ENCODE measurements at places on chromosomes 13 and 19.

GRCh38 chr13:105679838-105680237 lies 855.6 kb downstream of the EFNB2 start:
- DNase-seq, result no peak

DNA sequence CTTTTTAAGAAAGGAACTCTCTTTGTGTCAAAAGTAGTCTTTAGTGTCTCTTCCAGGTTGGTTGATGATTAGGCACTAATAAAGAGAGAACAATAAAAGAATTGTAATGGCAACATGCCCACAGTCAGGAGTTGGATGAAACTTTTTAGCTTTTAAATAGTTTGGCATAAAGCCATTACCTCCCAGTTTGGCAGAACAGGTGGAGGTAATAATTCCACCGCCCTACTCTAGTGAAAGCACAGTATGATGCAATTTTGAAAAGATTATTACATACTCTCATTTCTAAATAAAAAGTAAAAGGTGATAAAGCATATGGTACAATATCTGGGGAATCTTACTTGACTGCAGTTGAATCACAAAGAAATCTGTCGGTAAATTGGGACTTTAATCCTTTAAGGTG lies 497.6 kb downstream of the SUCLA2 start:
- DNase-seq, result no peak

GRCh38 chr13:113342820-113343691 lies 20.9 kb downstream of the GRTP1 start:
- DNase-seq, result no peak

GRCh38 chr13:42277618-42278276 lies 5.8 kb downstream of the AKAP11 start:
- no peak for DNase-seq

All from activated T-cell treated with anti-CD3 and anti-CD28 coated beads for 48 hours (primary cell).